ENCODE measurements at places on chromosomes 3 and 15.

- no peak for DNase-seq
Measured at GRCh38 chr3:10510743-10511432, 5.5 kb upstream of the ATP2B2 start.

DNA sequence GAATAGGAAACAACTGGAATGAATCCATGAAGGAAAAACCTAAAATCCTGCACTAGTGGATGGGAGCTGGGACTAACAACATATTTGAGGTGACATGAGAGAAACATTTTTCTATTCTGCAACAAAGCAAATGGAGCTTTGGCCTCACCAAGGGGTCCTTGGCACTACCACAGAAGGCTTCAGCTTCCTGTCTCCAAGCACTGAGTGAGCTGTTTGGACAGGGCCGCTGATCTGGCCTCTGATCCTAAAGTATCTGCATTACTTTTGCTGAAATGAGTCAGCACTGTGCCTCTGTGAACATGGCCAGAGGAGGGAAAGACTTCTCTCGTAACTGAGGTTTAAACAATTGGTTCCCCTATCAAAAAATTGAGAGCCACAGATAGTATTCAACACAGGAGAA is 9.0 kb downstream of the ARPP21 start:
- DNase-seq = peak; percentile 59

GRCh38 chr15:92682741-92683510 is 27.4 kb upstream of the FAM174B start:
- DNase-seq = peak; percentile 65

DNA sequence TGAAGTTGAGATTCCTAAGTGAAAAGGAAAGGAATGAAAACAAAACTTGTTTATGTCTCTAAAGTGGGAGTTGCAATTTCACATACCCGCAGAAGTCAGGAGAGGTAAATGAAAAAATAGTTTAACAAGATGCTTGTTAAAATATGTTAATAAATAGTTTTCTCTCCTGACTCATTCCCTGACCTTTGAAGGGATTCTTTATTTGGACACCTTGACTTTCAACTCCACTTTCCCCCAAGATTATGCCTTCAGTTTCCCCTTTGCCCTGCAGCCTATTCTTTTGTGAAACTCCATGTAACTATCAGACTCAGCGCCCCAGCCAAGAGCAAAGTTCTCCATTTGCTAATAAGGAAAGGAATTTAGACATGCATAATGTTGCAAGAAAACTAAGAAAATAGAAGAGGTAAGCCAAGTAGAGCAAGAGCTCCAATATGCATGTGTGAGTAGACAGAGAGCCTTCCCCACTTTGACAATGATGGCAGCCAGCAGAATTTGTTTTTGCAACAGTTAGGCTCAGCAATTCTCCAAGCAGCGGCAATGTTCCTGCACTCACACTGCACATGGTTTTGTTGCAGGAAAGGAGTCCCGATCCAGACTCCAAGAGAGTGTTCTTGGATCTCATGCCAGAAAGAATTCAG is 61.2 kb downstream of the CD200 start:
- peak; percentile 79 for DNase-seq

DNA sequence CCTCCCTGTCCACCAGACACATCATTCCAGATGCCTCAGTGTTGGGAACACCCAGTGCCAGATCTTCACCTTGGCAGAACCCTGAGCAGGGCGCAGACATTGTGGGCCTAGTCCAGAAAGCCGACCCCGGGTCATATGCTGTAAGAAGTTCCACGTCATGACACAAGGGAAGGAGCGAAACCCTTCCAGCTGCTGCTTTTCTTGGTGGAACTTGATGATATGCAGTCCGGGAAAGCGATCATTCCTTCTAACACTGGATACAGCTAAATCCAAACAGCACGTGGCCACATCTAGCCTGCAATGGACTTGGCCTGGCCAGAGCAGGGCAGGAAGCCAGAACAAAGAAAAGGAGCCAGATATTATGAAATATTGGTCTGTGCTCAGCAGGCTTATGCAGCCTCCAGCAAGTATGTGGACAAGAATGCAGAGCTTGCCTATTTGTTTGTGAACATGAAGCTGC is 22.0 kb downstream of the GASK1A start:
- peak; percentile 99 for DNase-seq

GRCh38 chr3:154614601-154615000 is 184.6 kb upstream of the GPR149 start:
- no peak for DNase-seq

DNA sequence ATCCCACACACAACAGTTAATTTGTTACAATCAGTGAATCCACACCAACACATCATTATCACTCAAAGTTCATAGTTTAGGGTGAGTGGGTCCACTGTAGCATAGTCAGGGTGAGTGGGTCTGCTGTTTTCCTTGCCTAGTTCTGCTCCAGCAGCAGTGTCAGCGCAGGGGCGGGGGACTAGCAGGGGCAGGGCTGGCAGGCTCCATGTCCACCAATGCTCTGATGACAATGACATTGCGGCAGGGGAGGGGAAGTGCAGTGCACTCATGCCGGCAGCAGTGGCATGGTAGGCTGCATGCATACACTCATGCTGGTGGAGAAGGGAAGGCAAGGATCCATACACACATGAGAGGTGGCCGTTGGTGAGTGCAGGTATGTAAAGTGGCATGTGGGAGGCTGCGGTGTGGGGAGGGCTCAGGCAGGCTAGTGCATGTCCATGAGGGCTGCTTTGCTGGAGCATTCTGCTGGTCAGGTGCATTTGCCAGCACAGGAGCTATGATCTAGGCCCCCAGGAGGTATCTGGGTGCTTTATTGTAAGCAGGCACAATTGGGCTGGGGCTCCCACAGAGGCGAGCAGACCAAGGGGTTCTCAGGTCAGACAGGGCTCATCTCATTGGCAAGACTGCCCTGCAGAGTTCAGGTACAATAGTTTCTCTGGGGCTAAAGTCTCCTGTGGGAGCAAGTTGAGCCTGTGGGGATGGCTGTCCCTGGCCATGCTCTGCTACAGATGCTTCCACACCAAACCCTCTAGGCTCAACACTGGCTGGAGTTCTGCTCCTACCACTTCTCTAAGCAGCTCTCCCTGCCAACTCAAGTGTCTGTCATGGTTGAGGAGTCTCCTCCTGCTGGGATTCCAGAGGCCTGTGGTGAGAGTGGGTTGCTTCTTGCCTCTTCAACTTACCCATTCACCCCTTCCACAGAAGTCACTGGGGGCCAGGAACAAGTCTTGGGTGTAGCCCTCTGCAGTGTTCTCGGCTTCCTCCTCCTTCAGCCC is 81.3 kb downstream of the KCNAB1 start:
- DNase-seq = no peak

- DNase-seq = no peak
Measured at GRCh38 chr3:189238071-189238470, 66.3 kb downstream of the TPRG1 start.

DNA sequence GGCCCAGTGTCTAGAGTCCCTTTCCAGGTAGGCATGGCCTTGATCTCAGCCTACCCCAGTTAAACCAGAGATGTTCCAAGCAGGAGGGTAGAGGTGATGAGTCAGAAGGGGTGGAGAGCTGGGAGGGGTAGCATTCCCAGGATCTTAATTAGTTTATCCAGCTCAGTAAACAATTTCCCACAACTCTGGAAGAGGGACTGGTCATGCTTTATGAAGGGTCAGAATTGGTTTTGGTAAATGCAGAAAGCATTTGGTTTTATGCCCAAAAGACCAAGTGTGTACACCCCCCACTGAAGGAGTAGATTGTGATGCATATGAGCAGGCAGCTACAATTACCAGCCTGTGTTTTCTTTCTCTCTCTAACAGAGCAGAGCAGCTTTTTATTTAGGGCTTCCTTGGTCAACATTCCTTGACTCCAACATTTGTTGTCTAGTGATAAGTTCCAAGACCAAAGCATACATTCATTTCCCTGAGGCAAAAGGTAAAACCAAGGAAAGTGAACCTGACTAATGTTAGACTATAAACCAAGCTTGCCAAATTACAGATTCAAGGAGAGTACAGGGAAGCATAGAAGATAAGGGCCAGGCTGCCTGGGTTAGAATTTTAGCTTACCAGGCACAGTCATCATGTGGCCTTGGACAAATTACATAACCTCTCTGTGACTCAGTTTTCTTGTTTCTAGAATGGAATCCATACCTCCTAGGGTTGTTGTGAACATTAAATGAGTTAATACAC is 17.6 kb downstream of the EXOSC7 start:
- DNase-seq = peak; percentile 52

DNA sequence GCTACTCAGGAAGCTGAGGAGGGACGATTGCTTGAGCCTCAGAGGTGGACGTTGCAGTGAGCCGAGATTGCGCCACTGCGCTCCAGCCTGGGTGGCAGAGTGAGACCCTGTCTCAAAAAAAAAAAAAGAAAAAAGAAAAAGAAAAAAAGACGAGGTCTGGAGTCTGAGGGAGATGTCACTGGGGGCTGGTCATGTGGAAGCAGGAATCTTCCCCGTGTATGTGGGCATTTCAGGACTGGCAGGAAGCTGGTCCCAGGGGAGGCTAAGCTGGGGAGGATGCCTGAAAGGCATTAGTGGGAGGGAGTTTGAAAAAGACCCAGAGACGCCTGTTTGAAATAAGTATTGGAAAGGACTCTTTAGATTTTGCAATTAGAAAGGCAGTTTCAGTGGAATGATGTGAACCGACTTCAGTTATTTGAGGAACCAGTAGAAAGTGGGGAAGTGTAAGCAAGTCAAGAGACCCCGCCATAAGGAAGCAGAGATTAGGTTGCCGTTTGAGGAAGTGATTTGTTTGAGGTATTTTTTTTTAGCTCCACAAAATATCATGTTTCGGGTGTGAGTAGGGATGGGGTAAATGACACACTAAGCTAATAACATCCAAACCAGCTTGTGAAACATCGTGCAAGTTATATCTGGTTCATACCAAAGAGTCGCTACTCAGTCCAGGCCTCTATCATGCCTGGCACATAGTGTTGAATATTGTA is 55.5 kb downstream of the ST6GAL1 start:
- no peak for DNase-seq

DNA sequence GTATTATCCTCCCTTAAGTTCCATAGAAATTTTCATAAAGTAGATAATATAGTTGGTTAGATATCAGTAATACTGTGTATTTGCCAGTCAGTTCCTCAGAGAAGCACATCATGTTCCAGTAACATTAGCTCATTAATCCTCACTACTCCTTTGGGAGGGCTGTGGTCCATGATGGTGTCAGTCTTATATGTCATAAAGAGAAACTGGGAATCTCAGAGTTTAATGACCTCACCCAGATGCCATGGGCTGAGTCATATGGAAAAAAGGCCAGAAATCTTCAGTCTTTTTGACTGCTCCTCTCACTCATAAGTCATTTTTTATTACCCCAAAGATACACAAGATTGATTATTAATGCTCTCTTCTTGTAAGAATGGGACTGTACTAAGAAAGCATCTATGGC is 188.6 kb downstream of the CHL1 start:
- no peak for DNase-seq

DNA sequence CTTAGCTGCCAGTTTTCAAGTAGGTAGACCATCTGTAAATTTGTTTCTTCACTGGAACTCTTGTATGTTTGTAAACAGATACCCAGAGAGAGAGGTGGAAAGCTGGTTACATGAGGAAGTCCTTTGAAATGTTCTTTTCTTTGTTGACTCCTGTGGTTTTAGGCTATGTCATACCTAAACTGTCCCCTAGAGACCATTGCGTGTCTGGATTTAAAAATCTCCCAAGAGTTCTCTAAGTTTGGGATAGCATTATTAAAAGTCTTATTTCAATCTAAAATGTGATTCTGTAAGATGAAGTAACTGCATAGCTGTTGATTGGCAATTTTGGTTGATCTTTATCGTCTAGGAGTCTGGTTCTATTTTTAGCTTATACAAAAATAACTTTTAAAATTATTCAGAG is 127.2 kb downstream of the GHSR start:
- peak; percentile 62 for DNase-seq

Data from choroid plexus epithelial cell (primary cell).